ENCODE measurements at places on chromosomes 5 and 9. TPM values are rescaled to one million over a fixed set of nuclear protein-coding genes. Genes with fewer than 3 reads are reported as not detected.
A peak's percentile ranks its signal among the peaks of the same experiment; 100 is the strongest.

The ROPN1L gene
- 0.67 TPM for total RNA-seq

The FGD3 gene
- 6.3 TPM for total RNA-seq

The SPINK6 gene
- total RNA-seq = not detected

The IL9 gene
- not detected for total RNA-seq

The EGR1 gene
- total RNA-seq = 115 TPM

The PLAC8L1 gene
- not detected for total RNA-seq

The ITK gene
- total RNA-seq = 2.6 TPM

The LNPEP gene
- 50.9 TPM for total RNA-seq

The GABRA6 gene
- not detected for total RNA-seq

The TOMM5 gene
- 55.9 TPM for total RNA-seq

The TMEM252 gene
- not detected for total RNA-seq

The FAM78A gene
- 4.1 TPM for total RNA-seq

The RNF145 gene
- 49.2 TPM for total RNA-seq

GRCh38 chr5:17430241-17430640 is 67.8 kb upstream of the TAF11L2 start:
- no peak for DNase-seq

DNA sequence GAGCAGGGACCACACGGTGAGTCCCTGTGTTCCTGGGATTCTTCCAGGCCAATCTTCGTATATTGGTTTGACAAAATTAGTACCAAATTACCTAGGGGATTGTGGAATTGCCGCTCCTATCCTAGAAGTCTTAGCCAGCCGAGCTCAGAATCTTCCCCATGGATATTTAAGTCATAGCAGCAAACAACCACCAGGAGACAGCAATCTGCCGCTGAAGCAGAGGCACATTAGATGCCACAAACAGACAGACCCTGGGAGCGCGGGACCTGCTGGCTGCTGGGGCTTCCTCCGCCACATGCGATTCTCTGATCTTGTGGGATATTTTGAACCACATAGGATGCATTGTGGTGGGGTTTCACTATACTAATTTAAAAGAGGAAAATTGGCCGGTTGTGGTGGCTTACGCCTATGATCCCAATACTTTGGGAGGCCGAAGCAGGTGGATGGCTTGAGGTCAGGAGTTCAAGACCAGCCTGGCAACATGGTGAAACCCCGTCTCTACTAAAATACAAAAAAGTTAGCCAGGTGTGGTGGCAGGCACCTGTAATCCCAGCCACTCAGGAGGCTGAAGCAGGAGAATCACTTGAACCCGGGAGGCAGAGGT is 31.7 kb upstream of the ZBTB43 start:
- DNase-seq = no peak

GRCh38 chr5:39461007-39461682 is 36.4 kb upstream of the DAB2 start:
- DNase-seq = no peak

- DNase-seq = no peak
Measured at GRCh38 chr5:83608122-83608521, 112.5 kb downstream of the HAPLN1 start.

DNA sequence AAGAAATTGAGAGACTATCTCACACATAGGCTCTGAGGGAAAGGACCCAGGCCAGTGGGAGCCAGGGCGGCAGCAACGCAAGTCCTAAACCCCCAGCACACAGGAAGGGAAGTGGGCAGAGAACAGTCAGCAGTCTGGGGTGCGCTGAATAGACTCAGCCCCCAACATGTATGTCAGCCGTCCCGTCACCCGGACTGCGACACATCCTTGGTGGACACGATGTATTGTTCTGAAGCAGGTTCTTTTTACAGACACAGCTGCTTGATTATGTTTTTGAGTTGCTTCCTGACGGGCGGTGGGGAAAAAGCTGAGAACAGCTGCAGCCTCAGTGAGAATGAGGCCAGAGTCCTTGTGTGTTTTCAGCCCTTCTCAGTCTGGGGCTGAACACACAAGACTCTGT is 64.1 kb upstream of the CXCL14 start:
- DNase-seq = no peak

DNA sequence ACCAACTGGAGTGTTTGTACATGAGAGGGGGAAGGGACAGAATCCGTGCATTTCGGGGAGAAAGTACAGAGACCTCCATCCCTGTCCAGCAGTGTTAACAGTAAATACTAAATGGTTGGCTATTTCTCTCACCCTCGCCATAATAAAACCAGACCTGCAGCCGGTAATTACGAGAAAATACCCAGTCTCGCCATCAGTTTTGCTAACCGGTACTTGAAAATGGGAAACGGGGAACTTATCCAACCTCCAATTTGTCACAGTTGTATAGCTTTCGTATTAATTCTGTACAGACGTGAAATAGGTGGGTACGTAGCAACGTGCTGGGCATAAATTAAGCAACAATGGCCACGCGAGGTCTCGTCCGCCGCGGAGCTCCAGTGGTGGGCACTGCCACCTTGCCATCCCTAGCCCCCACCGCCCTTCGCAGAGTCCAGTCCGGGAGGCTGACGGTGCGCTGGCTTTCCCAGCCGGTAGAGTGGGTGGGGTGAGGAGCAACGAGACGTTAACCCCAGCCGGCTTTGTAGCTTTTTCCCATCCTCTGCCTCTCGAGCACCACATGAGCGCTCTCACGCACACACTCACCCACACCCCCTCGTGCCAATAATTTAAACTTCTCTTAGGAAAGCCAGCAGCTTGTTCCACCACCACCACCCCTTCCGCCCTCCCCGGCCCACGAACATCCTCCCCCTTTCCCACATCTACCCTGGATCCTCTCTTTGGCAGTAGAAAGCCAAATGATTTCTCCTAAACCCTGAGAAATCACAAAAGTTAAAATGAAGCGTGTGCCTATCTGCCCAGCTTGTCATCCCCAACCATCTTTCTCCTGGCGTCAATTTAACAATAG is 1.8 kb downstream of the ELAVL2 start:
- peak; percentile 62 for DNase-seq

GRCh38 chr9:70117835-70118319 is 74.2 kb downstream of the MAMDC2 start:
- DNase-seq = no peak

GRCh38 chr5:6248132-6248531 is 130.2 kb downstream of the MED10 start:
- no peak for DNase-seq

GRCh38 chr9:109560470-109561132 is 62.5 kb upstream of the PTPN3 start:
- DNase-seq = no peak

GRCh38 chr9:121650217-121651007 is 1.0 kb upstream of the DAB2IP start:
- DNase-seq = peak; percentile 83

GRCh38 chr9:129318121-129319075 is 140.3 kb upstream of the IER5L start:
- DNase-seq = peak; percentile 63

DNA sequence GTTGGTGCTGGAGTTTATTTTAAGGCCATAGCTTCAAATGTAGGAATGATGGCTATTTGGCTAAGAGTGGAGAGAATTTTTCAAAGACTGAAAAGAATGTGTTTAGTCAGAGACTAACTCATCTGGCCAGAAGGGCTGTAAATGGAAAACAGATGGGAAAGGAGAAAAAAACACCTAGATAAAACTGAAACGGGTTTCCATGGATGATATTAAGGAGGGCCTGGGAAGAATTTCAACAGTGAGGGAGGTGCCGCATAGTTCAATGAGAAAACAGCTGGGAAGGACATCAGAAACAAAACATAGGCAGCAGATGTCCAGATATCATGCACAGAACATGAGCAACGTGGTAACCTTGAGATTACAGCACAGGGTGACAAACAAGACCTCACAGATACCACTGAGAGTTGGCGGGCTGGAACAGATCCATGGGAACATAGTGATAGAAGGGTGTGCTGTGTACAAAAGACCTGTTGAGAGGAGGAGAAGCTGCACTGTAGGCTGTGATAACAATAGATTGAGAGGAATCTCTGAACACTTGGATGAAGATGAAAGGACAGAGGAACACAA is 31.2 kb upstream of the RAD23B start:
- no peak for DNase-seq

DNA sequence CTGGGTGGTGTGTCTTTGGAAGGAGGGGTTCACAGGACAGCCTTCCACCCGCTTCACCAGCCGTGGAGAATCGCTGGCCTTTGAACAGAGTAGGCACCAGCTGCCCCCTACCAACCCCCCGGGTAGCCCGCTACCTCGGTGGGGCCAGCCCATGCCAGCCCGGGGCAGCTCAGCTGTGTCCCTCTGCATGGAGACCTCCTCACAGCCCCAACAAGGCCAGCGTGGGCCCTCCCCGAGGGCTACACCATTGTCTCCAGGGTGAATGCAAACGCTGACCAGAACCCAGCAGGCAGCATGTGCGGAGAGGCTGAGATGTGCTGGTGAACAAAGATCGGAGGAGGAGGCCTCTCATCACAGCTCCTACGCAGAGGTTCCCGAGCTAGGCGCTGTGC is 51.9 kb downstream of the LMX1B start:
- no peak for DNase-seq

DNA sequence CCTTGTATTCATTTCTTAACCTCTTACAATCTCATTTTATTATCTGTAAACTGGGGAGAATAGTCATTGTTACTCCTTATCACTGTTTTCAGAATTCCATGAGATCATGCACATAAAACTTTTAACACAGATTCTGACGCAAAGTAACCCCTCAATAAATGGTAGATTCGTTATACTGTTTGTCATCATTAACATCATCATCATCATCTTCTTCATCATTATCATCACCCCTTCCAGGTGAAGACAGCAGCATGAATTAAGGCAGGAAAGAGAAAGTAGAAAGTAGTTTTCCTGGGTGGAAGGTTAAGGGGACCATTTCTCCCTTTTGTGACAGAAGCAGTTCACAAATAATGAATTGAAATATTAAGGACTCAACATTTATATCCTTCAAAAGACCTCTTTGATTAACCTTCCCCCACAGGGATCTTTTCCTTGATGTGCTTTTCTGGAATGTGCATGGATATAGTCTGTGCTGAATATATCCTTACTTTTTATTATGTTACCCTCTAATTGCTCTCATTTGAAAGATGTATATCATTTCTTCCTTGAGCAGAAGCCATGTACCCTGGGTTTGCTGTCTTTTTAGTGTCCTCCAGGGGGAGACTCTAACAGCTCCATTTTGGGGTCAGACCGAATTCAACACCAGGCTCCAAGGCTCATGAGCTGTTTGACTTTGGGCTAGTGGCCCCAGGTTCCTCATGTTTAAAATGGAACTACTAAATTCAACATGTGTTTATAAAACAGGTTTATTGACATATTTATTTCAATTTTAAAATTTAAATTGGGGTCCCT is 1029.9 kb upstream of the WWC1 start:
- no peak for DNase-seq

GRCh38 chr9:26012797-26013196 is 334.6 kb upstream of the TUSC1 start:
- no peak for DNase-seq

GRCh38 chr5:38870595-38870994 is 24.8 kb downstream of the OSMR start:
- DNase-seq = no peak

- no peak for DNase-seq
Measured at GRCh38 chr9:82891321-82891720, 171.6 kb downstream of the RASEF start.

- DNase-seq = no peak
Measured at GRCh38 chr5:61306531-61307131, 25.4 kb upstream of the ZSWIM6 start.

DNA sequence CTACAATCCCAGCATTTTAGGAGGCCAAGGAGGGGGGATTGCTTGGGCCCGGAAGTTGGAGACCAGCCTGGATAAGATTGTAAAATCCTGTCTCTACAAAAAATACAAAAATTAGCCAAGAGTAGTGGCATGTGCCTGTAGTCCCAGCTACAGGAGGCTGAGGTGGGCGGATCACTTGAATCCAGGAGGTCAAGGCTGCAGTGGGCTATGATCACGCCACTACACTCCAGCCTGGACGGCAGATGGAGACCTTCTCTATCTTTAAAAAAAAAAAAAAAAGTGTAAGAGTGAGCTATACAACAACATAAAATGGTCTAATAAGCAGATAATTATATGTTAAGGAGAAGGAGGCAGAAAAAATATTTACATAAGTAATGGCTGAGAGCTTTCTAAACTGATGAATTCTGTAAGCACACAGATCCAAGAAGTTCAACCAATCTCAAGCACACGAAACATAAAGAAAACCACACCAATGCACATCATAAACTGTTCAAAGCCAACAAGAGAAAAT is 23.0 kb downstream of the CDC14B start:
- no peak for DNase-seq

- no peak for DNase-seq
Measured at GRCh38 chr9:99622679-99623078, 199.0 kb upstream of the NR4A3 start.

DNA sequence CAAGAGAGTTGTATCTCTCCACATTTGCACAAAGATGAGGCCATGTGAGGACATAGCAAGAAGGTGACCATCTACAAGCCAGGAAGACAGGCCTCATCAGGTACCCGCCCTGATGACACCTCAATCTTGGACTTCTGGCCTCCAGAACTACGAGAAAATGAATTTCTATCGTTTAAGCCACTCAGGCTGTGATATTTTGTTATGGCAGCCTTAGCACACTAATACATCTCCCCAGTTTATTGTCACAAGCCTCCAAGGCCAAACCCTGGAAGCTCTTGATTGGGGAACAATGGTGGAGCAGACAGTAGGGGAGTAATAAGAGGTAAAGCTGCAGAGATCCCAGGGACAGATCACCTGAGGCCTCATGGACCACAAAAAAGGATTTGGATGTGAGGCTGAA is 7.7 kb upstream of the P4HA2 start:
- no peak for DNase-seq

- DNase-seq = no peak
Measured at GRCh38 chr5:102218159-102218558, 77.9 kb downstream of the SLCO4C1 start.

DNA sequence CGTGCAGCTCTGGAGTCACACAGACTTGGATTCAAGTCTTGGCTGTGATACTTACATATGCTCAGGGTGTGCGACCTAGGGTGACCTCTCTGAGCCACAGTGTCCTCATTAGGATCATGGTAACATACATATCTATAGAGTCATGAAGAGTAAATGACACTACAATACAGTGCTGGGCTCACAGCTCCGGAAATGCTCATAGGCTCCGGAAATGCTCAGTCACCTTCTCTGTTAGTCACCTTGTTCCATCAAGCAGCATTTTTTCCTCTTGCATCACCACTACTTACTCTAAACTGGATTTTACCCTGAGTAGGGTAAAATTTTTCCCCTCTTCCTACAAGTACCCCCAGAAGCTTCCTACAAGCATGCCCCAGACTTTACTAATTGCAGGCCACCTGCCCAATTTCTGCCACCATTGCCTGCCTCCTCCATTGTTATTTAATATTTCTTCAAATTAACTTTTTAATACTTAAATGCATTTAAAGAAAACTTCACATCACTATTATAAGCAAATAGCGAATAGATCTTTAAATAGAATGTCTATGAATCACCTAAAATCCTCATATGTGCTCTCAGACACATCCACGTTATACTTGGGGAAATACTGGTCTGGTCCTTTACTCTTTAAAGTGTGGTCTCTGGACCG is 147.6 kb upstream of the SPRY4 start:
- no peak for DNase-seq

- no peak for DNase-seq
Measured at GRCh38 chr5:5246736-5247135, 106.6 kb downstream of the ADAMTS16 start.
